ENCODE measurements at places on chromosomes 2 and 18.

- DNase-seq = no peak
Observed at GRCh38 chr2:45153121-45153520, 143.9 kb upstream of the SIX2 start.

DNA sequence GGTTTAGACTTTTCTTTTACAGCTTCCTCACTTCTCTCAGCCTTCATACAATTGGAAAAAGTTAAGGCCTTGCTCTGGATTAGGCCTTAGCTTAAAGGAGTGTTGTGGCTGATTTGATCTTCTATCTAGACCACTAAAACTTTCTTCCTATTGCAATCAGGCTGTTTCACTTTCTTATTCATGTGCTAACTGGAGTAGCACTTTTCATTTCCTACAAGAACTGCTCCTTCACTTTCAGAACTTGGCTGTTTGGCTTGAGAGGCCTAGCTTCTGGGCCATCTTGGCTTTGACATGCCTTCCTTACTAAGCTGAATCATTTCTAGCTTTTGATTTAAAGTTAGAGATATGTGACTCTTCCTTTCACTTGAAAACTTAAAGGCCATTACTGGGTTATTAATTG is 114.3 kb downstream of the ARHGEF4 start:
- DNase-seq = no peak

GRCh38 chr2:226660526-226660925 is 139.1 kb downstream of the IRS1 start:
- peak; percentile 85 for DNase-seq

- no peak for DNase-seq
Observed at GRCh38 chr2:6452702-6453481, 412.8 kb downstream of the CMPK2 start.

GRCh38 chr2:48590017-48590416 is 27.6 kb upstream of the GTF2A1L start:
- DNase-seq = no peak

GRCh38 chr2:52465287-52465686 is 1302.3 kb upstream of the CHAC2 start:
- no peak for DNase-seq

GRCh38 chr2:110904779-110905148 is 172.4 kb downstream of the ACOXL start:
- no peak for DNase-seq
